ENCODE measurements at places on chromosomes 16 and 17.

DNA sequence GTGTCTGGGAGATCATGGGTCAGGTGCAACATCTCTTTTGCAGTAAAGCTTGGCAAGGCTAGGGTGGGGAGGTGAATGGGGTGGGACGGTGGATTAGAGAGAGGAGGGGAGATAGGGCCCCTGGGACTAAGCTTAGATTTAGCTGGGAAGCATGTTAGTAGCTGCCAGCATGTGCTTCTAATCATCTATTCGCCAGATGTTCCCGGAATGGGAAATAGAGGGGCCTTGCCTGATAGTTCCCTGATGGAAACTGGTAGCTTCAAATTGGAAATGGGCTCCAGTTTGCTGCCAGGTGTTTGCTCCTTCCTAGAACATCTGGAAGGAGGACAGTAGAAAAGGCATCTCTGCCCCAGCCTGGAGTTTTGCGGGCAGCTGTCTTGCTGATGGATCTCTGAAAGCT lies 176.1 kb downstream of the CCDC182 start:
- no peak for DNase-seq

DNA sequence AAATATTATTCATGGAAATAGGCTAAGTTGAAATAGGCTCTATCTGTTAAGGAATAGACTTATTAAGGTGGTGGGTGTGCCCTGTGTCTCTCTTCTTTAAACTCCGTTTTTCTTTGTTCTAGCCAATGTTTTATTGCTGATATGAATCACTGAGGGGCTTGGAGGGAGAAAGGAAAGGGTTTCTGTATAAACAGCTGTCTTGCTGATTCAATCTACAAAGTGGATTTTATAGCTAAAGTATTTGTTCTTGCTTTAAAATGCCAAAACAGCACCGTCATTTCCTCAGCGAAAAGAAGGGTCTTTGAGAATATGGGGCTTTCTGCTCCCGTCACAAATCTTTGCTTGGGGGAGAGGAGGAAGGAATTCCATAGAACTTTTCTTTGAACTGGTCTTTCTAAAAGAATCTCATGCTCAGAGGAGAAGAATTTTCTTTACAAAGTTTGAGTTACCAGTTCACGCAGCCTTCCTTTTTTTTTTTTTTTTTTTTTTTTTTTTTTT lies 39.3 kb downstream of the MSI2 start:
- DNase-seq, result no peak

DNA sequence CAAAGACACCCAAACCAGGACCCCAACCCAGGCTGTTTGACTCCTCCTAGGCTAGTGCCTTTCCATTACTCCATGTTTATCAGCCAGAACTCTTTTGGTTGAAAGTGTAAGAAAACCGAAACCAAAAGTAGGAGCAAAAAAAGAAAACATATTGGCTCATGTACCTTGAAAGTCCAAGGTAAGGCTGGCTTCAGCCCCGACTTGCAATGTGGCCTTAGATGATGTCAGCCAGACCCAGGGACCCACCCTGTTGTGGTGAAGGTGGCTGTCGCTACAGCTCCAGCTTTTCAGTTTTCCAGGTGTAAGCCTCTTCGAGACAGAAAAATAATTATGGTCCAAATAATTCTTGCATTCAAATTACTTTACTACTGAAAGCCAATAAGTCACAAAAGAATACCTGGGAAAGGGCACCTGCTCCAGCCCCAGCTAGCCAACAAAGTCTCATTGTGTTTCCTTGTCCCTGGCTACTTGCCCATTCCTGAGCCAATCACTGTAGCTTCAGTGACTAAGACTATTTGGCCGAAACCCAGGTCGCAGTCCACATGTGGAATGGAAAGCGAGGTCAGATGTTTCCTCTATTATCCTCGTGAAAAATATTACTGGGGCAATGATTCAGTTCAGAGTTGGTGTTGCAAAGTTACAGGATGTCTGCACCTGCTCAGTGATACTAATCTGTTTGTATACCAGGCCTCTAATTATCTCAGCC lies 20.7 kb downstream of the DNAH9 start:
- no peak for DNase-seq

GRCh38 chr16:27967169-27967568 lies 96.3 kb downstream of the GSG1L start:
- no peak for DNase-seq

DNA sequence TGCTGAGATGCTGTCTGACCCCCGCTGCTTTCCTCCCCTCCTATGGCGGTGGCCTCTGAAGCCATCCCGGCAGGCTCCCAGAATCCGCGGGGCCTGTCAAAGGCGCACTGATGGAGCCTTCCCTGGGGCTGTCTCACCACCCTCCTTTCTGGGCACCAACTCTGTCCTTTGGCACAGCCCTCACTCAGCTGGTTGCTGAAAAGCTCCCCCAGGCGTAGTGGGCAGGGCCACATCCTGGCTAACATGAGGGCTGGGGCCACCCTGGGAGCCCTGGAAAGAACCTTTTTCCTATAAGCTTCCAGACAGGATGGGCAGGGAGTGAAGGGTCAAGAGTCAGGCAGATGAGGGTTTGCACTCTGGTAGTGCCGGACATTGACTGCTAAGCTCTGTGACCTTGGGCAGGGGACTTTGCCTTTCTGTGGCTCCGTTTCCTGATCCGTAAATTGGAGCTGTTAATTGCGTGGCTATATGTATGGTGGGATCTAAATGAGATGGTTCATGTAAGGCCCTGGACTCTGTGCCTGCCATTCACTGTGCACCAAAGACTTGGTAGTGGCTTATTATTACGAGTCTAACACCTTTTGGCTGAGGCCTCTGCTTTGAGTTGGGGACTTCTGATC lies 27.6 kb upstream of the LASP1NB start:
- no peak for DNase-seq
